ENCODE measurements at places on chromosomes 2 and 18.

DNA sequence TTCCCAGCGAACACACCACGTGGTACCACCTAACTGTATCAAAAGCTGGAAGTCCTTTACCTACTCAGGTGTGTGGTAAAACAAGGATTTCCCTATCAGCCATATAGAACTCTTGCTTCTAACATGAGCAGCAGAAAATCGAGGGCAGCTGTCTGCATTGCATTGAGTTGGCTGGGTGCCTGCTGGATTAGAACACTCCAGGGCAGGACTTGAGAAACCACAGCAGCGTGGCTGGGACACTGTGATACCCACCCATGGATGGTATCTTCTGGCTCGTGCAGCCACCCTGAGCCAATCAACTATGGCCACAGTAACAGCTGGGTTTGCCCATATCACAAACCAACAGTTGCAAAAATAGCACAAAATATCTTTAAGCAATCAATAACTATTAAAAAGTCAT lies 188.3 kb downstream of the FBXO15 start:
- DNase-seq, result no peak

- no peak for DNase-seq
These were observed 37.7 kb upstream of the INHBB start for GRCh38 chr2:120308038-120308910.

DNA sequence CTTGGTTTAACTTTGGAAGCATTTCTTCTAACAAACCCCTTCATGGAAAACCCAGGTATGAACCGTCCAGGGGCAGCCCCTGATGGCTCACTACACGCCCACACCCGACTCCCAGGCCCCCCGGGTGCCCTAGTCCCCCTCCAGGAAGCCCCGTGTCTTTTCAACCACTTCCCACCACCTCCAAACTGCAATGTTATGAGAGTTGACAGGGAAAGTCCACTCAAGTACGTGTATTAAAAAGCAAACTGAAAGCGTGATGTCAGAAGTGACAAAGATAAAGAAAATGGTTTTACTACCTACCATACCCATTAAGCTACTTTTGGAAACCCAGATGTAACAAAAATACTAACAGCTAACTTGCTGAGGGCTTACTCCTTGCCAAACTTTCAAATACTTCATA lies 51.5 kb downstream of the L3MBTL4 start:
- DNase-seq, result no peak

- DNase-seq, result peak; percentile 13
These were observed 58.6 kb upstream of the NYAP2 start for GRCh38 chr2:225340923-225341322.

DNA sequence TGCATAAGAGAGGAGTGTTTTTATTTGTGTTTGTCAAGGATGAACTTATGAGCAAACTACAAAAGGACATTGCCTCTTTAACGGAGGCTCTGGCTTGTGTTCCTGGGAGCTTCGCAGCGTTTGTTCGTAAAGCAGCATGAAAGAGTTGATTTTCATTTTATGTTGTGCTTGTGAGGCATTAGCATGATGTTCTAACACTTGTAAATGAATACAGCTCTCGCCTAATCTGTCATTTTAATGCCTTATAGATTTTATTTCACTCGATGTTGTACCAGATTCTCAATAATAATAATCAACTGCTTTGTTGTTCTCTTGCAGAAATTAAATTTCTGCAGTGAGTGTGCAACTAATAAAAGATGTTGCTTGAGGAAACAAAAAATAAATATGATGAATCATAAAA lies 687.3 kb upstream of the FANCL start:
- no peak for DNase-seq

GRCh38 chr2:127413782-127414637 lies 4.2 kb upstream of the PROC start:
- DNase-seq, result peak; percentile 90

GRCh38 chr2:30310955-30311354 lies 79.6 kb downstream of the LBH start:
- no peak for DNase-seq

Data from fibroblast of skin of back (primary cell).